ENCODE measurements at places on chromosomes 1 and 21.

DNA sequence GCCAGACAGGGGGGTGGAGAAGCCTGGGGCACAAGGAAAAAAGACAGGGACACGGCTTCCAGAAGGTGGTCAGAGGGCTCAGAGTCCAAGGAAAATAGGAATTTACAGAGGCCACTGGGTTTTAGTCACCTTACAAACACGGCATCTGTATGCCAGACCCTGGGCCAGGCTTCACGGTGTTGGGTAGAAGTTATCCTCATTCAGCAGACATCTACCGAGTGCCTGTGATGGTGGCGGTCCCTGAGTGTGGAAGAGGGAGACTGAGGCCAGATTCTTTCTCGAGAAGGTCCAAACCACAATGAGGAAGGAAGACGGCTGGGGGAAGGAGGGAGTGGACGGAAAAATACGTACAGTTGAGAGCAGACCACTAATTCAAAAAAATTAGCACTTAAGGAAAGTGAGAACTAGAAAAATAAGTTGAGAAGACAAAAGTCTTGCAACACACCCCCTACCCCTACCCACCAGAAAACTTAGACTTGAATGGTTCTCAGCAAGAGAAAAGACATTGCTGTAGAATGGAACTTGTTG is 864 bp upstream of the BTG2 start:
- no peak for DNase-seq

- peak; percentile 74 for DNase-seq
Observed at GRCh38 chr1:55214212-55214933, 791 bp downstream of the USP24 start.

- no peak for DNase-seq
Observed at GRCh38 chr21:36563341-36563926, 83.5 kb upstream of the CLDN14 start.

DNA sequence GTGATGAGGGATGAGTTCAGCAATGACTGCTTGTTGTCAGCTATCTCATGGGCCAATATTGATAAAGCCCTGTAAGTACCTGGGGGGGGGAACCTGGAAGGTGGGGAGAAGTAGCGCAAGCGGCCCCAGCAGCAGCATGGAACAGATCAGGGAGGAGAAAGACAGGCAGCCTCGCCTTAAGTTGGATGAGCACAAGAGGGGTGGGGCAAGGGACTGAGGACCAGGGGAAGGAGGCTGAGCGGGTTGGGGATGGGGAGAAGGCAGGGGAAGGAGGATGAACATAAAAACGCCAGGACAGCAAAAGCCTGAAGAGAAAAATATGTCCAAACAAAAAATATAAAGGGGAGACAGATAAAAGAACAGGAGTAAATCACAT is 70.6 kb downstream of the ALG14 start:
- DNase-seq, result no peak

GRCh38 chr1:109283748-109284600 is 1.0 kb upstream of the PSRC1 start:
- no peak for DNase-seq

GRCh38 chr1:67194209-67194863 is 28.1 kb downstream of the IL23R start:
- DNase-seq, result no peak

- peak; percentile 42 for DNase-seq
Observed at GRCh38 chr21:46125846-46126301, 28.0 kb downstream of the COL6A2 start.

DNA sequence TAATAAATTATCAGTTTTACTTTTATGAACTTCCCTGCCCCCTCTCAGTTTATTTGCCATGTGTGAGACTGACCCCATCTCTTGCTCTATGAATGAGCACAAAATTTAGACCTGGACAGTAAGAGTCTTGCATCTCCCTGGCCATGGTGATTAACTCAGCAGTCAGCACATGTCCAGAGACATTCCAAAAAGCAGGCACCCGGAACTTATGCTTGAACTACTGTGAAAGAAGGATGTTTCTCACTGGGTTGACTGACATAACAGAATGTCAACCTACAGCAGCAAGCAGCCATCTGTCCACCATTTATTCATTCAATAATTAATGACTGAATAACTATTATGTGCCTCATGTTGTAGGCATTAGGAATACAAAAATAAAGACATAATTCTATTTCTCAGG is 11.3 kb upstream of the SEC16B start:
- DNase-seq, result no peak

- DNase-seq, result no peak
Observed at GRCh38 chr1:200179781-200180160, 152.3 kb downstream of the NR5A2 start.

- DNase-seq, result no peak
Observed at GRCh38 chr1:43913051-43913501, 20.5 kb upstream of the ARTN start.

DNA sequence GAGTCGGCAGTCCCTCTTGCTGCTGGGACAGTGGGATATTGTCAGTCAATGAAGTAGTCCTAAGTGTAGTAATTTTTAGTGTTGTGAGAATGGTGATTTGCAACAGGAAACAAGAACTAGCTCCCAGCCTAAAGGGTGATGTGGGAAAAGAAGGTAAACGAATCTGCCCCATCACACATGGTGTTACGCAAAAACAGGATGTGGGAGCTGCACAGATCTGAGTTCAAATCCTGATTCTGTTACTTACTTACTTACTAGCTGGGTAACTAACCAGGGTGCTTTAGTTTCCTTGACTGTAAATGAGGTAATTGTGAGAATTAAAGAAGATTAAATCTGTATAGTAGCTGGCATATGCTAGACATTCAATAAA is 22.3 kb downstream of the NAV1 start:
- no peak for DNase-seq

Measured in Peyer's patch (tissue), 4 donors.